ENCODE measurements at places on chromosomes 7 and 10. TPM values are rescaled to one million over a fixed set of nuclear protein-coding genes. Genes with fewer than 3 reads are reported as not detected.

DNA sequence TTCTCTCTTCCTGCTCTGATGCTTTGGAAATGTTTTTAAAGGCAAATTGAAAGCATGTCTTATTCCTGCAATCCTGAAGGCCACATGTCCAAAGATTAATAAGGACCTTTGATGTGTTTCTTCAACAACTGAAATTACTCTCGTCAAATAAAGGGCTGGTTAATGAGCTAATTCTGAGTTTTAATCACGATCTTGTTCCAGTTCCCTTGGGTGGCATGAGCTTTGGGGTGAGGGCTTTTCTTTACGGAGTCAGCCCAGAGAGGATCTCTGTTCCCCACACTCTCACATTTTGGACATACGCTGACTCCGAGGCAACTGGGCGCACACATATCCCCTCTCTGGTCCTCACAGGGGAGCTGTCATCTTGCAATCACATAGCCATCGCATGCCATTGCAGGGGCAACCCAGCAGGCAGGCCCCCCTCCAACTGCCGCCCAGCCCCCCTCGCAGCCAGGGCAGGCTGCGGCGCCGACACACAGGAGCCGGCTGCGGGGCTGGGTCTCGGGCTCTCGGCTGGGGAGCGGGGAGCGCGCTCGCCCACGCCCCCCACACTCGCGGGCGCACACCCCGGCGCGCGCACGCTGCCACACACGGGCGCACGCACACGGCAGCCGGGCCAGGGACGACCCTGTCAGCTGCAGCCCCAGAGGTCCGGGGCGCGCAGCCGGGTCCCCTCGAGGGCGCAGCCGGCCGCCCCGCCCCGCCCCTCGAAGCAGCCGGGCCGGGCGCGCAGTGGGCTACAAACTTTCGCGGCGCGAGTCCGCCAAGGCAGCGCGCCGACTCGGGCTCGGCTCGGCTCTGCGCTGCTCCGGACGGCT, at the start of gene GDF10:
Gene GDF10, plus strand, starts transcription at position 587 of the 818 bp plus-strand sequence. CDS start 455 bp downstream, outside the sequence.
- DNase-seq, result peak; percentile 21

GRCh38 chr7:27501001-27501400, 161.7 kb downstream of the HIBADH start:
- no peak for DNase-seq

- no peak for DNase-seq
Measured at GRCh38 chr7:17937506-17938120, 2.7 kb downstream of the SNX13 start.

DNA sequence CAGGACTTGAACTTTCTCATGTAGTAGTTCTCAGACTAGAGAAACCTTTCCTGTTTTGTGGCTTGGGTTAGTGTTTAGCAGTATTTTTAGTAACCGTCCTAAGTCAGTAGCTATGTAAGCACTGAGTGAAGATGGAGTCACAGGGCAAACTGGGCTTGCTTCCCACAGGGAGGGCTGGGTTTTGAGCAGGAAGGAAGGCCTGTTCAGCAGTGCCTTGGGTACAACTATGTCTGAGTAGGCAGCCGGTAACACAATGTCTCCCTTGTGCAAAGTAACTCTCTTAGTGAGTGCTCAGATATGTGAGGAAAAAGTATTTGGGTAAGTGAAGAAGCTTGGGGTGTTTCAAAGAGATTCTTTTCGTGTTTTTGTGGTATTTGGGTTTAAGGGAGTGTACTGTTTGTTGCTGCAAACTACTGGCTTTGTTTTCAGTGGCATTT, 96.4 kb downstream of the CCSER2 start:
- DNase-seq, result peak; percentile 95

DNA sequence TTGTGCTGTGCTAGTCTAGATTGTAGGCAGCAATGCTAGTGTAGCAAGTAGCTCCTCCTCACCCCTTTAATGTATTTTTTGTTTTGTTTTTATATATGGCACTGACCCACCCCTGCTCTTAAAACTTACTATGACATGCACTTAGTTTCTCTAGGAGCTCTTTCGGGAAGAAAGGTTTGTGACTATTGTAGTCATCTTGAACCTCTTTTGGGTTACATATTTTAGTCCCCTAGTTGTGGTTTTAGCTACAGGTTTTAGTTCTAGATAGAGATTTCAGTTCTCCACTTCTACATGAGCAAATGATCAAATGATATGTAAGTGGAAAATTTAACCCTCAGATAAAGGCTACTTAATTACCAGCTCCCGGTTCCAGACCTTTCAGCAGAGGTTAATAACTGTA, 14.9 kb downstream of the MINPP1 start:
- DNase-seq, result no peak

- no peak for DNase-seq
Measured at GRCh38 chr10:71971311-71971731, 7.1 kb downstream of the CHST3 start.

GRCh38 chr10:92530421-92530820, 43.5 kb downstream of the IDE start:
- no peak for DNase-seq

- no peak for DNase-seq
Measured at GRCh38 chr10:100469756-100470155, 6.9 kb downstream of the WNT8B start.

DNA sequence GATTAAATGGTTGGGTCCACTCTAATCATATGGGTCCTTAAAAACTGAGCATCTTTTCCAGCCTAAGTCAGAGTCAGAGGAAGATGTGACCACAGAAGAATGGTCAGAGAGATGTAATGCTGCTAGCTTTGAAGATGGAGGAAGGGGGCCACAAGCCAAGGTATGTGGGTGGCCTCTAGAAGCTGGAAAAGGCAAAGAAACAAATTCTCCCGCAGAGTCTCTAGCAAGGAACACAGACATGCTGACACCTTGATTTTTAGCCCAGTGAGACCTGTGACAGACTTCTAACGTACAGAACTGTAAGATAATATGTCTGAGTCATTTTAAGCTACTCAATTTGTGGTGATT, 1.5 kb upstream of the EXOC6 start:
- DNase-seq, result no peak

DNA sequence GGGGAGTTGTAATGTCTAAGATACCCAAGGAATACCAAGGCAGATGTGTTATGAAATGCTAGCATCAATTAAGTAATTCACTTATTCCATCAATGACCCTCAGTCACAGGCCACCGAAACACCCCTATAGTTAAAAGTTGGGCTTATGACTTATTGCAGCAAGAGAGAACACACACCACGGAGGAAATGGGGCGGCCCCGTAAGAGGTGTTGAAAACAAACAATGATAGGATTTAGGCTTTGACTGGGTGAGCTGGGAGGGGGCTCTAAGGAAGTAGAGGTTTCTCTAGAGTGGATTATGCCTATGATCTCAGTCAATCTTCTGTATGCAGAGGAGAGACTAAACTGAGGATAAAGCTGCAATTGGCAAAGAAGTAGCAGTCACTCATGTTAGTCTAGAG, 45.4 kb upstream of the PRKCQ start:
- no peak for DNase-seq

DNA sequence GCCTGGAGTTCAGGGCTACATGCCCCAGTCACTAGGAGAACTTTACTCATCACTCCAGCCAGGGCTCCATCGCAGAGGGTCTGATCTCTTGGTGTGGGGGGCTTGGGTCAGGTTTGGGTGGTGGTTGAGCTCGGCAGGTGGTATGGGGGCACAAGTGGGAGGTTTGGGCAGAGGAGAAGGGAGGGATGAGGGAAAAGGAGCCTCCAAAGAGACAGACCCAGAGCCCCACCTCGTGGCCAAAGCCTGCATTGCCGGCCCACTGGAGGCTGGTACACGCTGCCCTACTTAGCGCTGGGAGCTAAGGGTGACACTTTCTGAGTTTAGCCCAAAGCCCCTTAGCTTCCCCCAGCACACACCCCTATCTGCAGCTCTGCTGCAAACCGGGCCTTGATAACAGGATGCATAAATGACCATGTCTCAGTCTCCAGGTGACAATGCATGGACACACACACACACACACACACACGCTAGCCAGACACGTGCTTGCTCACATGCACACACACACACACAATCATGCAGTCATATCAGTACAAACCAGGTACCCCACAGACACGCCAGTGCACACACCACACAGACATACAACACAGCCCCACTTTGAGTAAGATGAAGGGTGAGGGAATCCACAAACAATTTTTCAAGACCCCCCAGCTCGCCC, 14.7 kb downstream of the LZTS2 start:
- peak; percentile 74 for DNase-seq

GRCh38 chr7:2154121-2154520, 78.6 kb downstream of the MAD1L1 start:
- no peak for DNase-seq

DNA sequence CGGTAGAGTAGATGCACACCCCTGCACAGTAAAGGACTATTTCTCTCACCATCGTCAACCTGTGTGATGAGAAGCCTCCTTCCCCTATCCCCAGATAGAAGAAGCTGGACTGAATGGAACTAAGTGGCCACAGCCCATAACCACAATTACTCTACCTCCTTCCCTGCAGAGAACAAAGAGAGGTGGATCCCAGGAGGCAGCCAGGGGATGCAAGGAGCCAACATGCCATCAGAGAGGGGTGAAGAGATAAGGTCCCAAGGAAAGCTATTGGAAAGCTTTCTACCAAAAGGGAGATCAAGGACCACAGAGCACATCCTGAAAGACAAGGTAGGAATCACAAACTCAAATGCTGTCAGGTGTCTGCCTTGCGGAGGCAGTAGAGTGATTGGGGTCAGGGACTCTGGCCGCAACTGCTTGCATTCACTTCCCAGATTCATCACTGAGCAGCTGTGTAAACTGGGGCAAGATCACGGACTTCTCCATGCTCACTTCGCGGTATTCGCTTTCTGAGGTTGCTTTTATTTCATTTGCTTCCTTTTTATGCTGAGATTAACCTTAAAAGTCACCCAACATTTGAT, 81.6 kb upstream of the MYO3A start:
- no peak for DNase-seq

DNA sequence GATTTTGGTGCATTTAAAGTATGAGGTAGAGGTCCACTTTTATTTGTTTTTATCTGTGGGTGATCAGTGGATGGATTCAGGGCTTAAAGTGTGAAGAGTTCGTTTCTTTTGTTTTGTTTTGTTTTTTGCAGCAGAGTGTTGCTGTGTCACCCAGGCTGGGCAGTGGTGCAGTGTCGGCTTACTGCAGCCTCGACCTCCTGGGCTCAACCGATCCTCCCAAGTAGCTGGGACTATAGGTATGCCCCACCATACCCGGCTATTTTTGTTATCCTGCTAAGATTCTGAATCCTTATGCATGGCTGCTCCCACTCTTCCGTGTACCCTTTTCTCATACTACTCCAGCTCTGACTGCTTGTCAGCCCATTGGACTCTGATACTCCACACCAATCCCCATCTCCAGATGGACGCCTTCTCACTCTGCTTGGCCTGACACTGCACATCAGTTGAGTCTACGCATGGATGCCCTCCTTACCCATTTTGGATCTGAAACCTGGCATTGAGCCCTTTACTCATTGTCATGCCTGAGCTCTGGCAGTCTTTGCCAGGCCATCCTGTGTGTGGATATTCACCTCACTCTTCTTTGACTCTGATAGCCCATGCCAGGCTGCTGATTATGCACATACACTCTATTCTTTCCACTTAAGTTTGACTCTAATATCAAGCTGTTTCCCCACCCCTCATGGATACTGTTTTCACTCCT, 119.5 kb downstream of the CCSER2 start:
- no peak for DNase-seq

DNA sequence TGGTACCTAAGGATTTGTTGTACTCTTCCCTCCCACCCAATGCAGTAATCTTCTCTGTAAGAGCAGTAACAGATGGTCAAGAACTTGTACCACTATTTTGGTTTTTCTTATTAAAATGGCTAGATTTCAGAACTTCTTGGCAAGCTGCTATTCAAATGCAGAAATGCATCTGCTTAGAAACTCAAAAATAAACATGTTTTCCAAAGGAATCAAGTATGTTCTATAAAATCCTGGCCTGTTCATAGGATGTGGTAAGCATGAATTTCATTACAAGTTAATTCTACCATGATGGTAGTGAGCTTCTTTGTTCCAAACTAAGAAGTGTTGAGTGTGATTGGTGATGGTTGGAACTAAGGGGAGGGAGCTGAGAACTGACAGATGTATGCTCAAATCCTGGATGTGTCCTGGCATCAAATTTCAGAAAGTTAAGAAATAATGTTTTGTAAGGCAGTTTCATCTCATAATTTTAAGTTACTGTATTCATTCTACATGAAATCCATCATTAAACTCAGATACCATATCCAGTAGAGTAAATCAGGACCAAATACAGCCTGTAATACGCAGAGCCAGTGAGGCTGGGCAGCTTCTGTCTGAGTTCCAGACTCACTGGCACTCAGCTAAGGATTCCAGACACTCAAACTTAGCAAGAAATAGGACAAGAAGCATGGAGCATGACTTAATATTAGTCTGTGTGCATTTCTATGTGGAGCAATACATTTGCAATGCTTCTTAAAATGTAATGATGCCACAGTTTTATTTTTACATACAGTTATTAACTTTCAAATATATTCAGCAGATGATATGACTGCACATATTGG, 119.6 kb downstream of the TES start:
- peak; percentile 86 for DNase-seq

DNA sequence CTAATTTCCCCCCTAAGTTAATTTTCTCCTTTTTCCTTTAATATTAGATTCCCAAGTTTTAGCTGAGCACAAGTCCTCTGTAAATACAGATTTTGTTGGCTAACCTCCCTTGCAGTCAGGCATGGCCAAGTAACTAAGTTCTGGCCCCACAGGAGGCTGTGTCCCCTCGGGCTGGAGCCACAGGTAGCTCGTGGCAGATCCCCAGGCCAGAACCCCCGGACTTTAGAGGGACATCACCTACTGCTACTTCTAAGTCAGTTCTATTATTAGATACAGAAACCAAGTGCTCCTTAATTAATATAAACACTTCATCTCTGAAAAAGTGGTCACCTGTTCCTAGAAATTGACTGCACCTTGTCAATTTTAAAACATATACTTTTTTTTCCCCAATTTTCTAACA, 46.1 kb upstream of the NCAPG2 start:
- DNase-seq, result no peak

DNA sequence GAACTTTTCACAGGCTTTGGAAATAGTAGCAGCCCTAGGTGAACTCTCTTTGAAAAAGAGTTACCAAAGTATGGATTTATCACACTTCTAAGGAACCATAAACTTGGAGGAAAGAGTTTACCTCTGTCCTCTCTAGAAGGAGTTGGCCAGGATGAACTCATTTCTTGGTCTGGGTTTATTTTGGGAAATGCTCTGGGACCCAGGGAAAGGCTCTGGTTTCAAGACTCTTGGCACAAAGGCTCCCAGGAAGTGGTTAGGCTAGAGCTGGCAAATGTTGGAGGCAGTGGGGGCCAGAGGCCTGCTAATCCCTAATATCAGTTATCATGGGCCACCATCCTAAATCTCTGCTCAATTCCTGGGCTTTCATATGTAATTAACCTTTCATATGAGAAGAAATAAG, 36.3 kb upstream of the CDK6 start:
- DNase-seq, result no peak

Gene LEP
- not detected for total RNA-seq

Gene ZNF467
- 3.0 TPM for total RNA-seq

Gene AOC1
- 0.04 TPM for total RNA-seq

Gene OR2A1
- total RNA-seq, result 0.13 TPM

Gene PYROXD2
- 8.8 TPM for total RNA-seq

Gene HDAC9
- total RNA-seq, result 38.2 TPM

Gene RNF32
- total RNA-seq, result 0.75 TPM

Gene RBP3
- total RNA-seq, result not detected

Measured in muscle of leg (tissue), 16 donors.